Esophagus muscularis mucosa (tissue), 4 donors: ENCODE measurements at places on chromosomes 1 and 21. TPM values are rescaled to one million over a fixed set of nuclear protein-coding genes. Genes with fewer than 3 reads are reported as not detected.

DNA sequence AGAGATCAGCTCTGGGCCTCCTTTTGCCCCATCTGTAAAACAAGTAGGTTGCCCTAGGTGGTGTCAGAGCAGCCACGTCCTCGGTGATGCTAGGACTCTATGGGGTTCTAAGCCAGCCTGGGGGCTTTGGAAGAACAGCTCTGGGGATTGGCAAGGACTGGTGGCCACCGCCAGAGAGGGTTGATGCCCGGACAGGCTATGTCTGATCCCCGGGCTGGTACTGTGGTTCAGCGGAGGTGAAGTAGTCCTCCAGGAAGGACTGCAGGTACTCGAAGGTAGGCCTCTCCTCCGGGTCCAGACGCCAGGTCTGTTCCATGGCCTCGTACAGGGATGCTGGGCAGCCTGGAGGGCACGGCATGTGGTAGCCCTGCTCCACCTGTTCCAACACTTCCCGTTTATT lies 8.8 kb upstream of the AHDC1 start:
- no peak overlapping the region for H3K27ac ChIP-seq
- H3K36me3 ChIP-seq: no peaks in the 10 kb centered on the region
- no peak overlapping the region for H3K4me3 ChIP-seq
- H3K27me3 ChIP-seq: peaks cover 20% of the 10 kb centered on the region

- H3K27me3 ChIP-seq: no peaks in the 10 kb centered on the region
- peak overlapping the region; percentile 84 for H3K27ac ChIP-seq
- DNase-seq: peak; percentile 74
- H3K4me1 ChIP-seq: peaks cover 80% of the 10 kb centered on the region
Measured at GRCh38 chr21:34129039-34129891, 55.9 kb downstream of the MRPS6 start.

DNA sequence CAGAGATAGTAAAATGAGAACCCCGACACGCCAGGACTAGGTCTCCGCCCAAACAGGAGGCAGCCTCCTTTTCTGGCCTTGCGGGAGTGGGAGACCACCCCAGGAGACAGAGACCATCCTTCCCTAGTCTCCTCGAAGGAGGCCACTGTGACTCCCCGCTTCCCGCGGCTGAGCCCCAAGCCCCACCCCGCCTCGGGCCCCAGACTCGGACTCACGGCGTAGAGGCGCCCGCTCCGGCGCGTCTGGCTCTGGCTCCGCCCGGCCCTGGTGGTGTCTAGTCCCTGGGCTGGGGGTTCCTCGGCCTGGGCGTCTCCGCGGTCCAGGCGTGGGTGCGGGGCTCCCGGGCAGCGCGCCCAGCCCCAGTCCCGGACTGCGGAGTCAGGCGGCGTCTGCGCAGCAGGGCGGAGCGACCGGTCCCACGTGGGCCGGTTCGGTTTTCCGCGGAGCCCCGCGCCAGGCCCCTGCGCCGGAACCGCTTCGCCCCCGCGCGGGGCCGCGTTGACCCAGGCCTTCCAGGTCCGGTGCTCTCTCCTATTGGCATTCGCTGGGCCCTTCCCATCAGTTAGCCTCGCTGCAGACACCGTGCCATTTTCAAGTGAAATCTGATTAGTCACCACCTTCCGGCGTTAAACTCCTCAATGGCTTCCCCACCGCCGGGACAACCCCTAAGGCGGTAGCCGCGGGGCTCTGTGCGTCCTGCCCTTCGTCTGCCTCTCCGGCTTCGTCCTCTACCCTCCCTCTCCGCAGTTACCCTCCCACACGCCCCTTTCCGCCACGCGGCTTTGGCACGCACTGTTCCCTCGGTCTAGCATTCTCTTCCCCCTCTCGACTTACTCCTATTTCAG lies at the start of gene C1orf216:
Gene C1orf216, minus strand, starts transcription at position 393 of the 845 bp plus-strand sequence. CDS start 2,563 bp downstream, outside the sequence.
- peak within 1 kb of the TSS; percentile 83 for H3K4me3 ChIP-seq
- peak within 1 kb of the TSS; percentile 88 for H3K27ac ChIP-seq
- no peak for DNase-seq
- peaks cover 50% of the 10 kb centered on the region for H3K4me1 ChIP-seq

The DNALI1 gene
- 10.4 TPM for total RNA-seq

DNA sequence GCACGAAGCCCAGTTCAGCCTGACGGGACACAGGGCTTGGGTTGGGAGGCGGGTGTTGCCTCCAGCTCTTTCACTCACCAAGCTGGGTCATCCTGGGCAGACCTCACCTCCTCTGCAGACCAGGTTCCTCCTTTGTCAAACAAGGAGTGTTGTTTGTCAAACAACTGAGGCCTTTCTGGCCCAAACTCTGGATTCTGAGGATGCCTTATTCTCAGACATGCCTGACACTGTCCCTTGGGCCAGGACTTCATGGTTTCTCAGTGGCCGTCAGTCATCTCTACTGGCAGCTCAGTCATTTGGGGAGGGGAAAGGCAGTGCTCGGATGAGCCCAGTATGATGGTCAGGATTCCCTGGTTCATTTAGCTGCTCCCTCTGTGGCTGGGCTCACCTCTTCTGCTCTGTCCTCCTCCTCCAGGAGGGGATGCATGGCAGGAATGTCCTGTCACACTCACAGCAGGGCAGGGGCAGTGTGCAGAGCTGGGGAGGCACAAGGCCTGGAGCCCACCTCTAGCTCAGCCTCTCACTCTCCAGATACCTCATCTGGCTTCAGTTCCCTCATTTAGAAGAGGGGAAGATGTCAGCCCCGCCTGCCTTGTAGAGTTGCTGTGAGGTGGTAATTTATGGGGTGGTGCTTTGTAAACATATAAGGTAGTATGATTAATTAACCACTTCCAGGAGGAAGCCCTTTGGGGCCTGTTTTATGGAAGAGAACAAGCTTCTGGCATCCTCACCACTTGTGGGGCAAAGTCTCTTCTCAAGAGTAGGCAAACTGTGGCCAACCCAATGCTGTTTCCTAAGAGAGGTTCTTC lies 20.6 kb downstream of the SLC2A1 start:
- H3K4me1 ChIP-seq: peaks cover 42% of the 10 kb centered on the region
- no peak overlapping the region for H3K27ac ChIP-seq
- no peaks in the 10 kb centered on the region for H3K27me3 ChIP-seq
- H3K36me3 ChIP-seq: peaks cover 31% of the 10 kb centered on the region

The NBPF6 gene
- not detected for total RNA-seq

- no peaks in the 10 kb centered on the region for H3K4me1 ChIP-seq
- no peaks in the 10 kb centered on the region for H3K36me3 ChIP-seq
- no peak overlapping the region for H3K27ac ChIP-seq
- no peaks in the 10 kb centered on the region for H3K27me3 ChIP-seq
Measured at GRCh38 chr1:216306830-216307229, 116.4 kb downstream of the USH2A start.

GRCh38 chr1:20410503-20410902 lies 75.5 kb downstream of the CAMK2N1 start:
- H3K4me1 ChIP-seq: no peaks in the 10 kb centered on the region
- peaks cover 12% of the 10 kb centered on the region for H3K27me3 ChIP-seq
- no peak for DNase-seq
- H3K27ac ChIP-seq: no peak overlapping the region
- H3K36me3 ChIP-seq: no peaks in the 10 kb centered on the region

GRCh38 chr21:27425172-27425571 lies 458.3 kb upstream of the ADAMTS5 start:
- peaks cover 28% of the 10 kb centered on the region for H3K4me1 ChIP-seq
- no peak for DNase-seq
- no peaks in the 10 kb centered on the region for H3K27me3 ChIP-seq
- no peaks in the 10 kb centered on the region for H3K36me3 ChIP-seq
- no peak overlapping the region for H3K4me3 ChIP-seq

The BGLAP gene
- not detected for total RNA-seq

DNA sequence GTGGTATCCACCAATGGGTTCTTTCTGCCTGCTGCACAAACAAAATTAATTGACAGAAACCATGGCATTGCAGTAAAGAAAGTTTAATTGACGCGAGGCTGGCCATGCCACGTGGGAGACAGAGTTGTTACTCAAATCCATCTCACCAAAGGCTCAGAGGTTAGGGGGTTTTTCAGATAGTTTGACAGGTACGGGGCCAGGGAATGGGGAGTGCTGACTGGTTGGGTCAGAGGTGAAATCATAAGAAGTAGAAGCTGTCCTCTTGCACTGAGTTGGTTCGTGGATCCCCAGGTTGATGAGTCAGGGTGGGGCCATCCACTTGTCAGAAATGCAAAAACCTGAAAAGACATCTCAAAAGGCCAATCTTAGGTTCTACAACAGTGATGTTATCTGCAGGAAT lies 941 bp upstream of the TBCE start:
- H3K36me3 ChIP-seq: peaks cover 4% of the 10 kb centered on the region
- no peaks in the 10 kb centered on the region for H3K27me3 ChIP-seq
- no peak for DNase-seq
- H3K27ac ChIP-seq: no peak overlapping the region
- no peak overlapping the region for H3K4me3 ChIP-seq

GRCh38 chr1:61207416-61207815 lies 125.1 kb downstream of the NFIA start:
- DNase-seq: no peak
- no peak overlapping the region for H3K27ac ChIP-seq
- H3K27me3 ChIP-seq: no peaks in the 10 kb centered on the region
- H3K4me1 ChIP-seq: peaks cover 40% of the 10 kb centered on the region

The HPDL gene
- not detected for total RNA-seq

DNA sequence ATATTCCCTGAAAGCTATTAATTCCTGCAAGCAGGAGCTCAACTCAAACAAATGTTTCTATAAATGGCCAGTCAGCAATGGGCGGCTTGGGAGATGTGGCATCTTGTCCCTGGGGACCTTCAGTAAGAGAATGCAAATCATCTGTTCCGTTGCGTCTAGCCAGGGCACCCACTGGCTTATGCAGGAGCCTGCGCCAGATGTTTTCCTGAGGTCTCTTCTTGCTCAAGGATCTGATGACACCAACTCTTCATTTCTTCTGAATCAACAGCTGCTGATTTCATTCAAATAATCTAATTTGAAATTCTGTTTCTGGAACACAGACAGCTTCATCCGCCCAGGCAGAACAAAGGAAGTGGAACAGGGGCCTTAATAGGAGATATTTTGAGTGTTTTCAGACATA lies 70.0 kb upstream of the AJAP1 start:
- peaks cover 3% of the 10 kb centered on the region for H3K4me1 ChIP-seq
- DNase-seq: no peak
- H3K4me3 ChIP-seq: no peak overlapping the region
- H3K27me3 ChIP-seq: no peaks in the 10 kb centered on the region

The DMBX1 gene
- total RNA-seq: not detected

DNA sequence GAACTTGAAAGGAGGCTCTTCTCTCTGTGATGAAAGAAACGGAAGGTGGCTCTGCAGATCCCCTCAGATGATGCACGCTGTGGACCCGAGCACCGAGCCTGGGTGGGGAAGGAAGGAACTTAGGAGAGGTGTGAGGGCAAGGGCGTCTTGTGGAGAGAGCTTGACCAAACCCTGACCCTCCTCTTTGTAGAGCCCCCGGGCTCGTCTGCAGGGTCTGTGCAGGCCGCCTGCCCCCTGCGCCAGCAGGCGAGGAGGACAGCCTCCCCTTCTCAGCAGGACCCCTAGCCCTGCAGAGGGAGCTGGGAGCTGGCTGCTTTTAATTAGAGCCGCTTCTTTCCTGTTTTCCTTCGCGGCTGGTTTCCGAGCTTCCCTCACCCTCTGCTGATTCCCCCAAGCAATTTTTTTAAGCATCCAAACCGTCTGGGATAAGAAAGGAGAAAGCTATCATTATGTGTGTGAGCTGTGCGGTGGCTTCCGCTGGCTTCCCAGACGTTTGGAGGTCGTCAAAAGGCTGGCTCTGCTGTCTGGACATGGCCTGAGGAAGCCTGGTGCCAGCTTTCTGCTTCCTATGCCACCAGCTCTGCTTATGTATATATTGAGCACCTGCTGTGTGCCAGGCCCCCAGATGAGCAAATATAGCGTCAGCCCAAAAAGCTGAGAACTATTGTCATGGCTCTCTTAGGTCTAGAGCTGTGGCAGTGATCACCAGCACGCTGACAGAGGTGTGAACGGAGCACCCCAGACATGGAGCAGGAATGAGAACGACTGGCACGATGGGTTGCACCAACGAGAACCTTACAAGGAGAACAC lies 160.2 kb upstream of the IRF2BP2 start:
- no peaks in the 10 kb centered on the region for H3K27me3 ChIP-seq
- no peak overlapping the region for H3K27ac ChIP-seq
- DNase-seq: no peak
- no peak overlapping the region for H3K4me3 ChIP-seq

The SPRR2F gene
- total RNA-seq: not detected

DNA sequence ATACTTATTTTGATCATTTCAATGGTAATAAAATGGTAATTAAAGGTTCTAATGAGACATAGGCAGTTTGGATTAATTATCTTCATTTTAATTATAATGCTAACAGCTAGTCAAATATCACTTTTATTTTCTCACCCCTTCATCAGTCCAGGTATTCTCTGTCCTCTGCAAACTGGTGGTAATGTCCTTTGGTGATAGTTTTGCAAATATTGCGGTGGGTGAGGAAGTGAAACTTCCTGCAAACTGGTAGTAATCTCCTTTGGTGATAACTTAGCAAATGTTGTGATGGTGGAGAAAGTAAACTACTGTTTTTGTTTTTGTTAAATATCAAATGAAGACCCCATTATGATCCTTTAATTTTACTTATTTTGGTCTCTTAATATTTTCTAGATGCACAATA lies 209.0 kb downstream of the AMY1C start:
- no peaks in the 10 kb centered on the region for H3K36me3 ChIP-seq
- H3K27me3 ChIP-seq: no peaks in the 10 kb centered on the region
- no peak overlapping the region for H3K4me3 ChIP-seq
- no peaks in the 10 kb centered on the region for H3K4me1 ChIP-seq
- no peak overlapping the region for H3K27ac ChIP-seq

The OR2AK2 gene
- total RNA-seq: not detected

The MYCL gene
- 0.92 TPM for total RNA-seq

GRCh38 chr21:31873275-31873695 lies 465 bp downstream of the HUNK start:
- peaks cover 61% of the 10 kb centered on the region for H3K27me3 ChIP-seq
- H3K36me3 ChIP-seq: no peaks in the 10 kb centered on the region
- peaks cover 39% of the 10 kb centered on the region for H3K4me1 ChIP-seq
- peak overlapping the region; percentile 4 for H3K27ac ChIP-seq
- no peak for DNase-seq

DNA sequence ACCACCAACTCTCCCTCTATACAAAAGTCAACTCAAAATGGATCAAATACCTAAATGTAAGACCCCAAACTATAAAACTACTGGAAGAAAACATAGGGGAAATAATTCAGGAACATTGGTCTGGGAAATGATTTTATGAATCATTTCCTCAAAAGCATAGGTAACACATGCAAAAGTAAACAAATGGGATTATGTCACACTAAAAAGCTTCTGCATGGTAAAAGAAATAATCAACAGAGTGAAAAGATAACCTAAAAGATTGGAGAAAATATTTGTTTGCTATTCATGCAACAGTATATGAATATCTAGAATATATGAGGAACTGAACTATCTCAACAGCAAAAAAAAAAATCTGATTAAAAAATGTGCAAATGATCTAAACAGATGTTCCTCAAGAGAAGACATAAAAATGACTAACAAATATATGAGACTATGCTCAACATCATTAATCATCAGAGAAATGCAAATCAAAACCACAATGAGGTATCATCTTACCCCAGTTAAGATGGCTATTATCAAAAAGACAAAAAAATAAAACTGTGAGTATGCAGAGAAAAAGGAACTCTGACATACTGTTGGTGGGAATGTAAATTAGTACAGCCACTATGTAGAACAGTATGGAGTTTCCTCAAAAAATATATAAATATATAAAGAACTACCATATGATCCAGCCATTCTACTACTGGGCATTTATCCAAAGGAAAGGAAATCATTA lies 47.8 kb downstream of the VCAM1 start:
- no peak for DNase-seq
- H3K4me3 ChIP-seq: no peak overlapping the region
- H3K27ac ChIP-seq: no peak overlapping the region
